ENCODE measurements at places on chromosomes 11 and 22.

DNA sequence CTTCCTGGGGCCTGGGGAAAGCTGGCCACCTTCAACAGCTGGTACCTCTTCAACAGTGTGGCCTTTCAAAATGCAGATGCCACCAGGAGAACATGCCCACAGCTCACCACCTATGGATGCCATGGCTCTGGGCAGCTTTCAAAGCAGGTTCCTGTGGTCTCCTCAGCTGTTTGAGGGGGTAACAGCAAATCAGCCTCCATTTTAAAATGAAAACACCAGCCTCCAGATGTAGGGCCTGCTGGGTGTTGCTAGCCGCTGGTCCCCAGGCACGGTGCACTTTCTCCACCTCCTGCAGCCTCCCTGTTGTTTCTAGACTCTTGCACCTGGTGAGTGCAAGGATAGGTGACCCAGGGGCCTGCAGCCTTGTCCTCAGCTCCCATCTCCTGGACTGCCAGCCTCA lies 10.0 kb downstream of the CDPF1 start:
- no peak for DNase-seq

DNA sequence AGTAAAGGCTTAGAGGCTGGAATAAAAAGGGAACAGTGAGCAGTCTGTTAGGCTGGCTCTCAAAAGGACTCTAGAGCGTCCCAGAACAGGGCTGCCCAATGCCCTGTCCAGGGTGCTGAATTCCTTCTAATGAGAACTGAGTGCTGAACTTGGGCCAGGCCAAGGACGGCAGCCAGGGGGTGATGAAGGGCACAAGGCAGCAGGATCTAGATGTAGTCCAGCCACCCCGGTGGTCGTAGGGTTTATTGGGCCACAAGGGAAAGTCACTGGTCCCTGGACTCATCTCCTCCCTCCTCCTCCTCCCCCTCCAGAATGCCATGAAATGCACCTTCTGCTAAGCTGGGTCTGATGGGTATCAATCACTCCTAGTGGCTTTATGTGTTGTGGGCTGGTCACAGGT lies 19.2 kb downstream of the NPTXR start:
- DNase-seq, result peak; percentile 48

GRCh38 chr22:37371491-37371890 lies 55.8 kb downstream of the ELFN2 start:
- DNase-seq, result no peak

DNA sequence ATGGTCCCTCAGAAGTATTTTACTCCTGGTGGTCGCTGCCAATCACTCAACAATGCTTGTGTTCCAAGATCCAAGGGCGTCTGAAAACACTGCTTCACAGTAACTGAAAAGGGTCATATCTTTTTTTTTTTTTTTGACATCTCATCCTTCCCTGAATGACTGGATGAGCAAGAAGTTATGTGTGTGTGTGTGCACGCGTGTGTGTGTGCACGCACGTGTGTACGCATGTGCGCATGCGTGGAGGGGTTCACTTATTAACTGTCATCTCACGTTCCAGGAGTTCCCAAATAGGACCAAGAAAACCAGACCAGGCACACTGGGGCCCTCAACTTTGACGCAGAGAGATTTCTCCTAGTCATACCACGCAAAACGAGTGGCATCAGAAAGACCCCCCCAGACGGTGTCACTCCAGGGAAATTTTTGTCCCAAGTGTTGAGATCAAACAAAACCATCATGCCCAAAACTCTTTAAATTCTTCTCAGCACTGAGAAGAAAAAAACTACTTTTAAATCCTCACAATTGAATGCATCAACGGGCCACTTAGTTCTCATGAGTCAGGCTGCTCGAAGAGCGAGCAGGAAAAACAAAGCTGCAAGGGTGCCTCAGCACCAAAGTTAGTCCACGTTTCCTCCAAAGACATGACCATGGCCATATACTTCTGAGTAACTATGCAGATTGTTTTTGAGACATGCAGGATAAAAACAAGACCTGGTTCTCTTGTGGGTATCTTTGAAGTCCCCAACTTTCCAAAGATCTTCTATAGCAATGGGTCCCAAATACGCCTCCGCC lies 12.9 kb downstream of the MN1 start:
- no peak for DNase-seq

DNA sequence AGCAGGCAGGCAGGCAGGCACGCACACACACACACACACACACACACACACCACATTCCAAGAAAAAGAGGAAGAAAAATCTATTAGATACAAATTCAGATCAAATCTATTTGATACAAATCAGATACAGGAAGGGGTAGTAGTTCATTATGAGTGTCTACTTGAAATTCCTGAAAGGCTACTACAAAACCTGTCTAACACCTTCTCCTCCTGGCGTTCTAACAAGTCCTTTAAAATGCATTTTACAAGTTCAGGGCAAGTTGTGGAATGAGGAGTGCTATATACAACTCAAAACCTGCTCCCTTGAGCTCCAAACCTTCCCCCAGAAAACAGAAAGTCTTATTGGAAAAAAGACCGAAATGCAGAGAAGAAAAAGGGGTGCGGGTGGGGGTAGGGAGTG lies 476 bp downstream of the ARHGAP32 start:
- DNase-seq, result no peak

- no peak for DNase-seq
Observed at GRCh38 chr11:111531136-111531535, 9.4 kb upstream of the LAYN start.

GRCh38 chr11:112770487-112770886 lies 190.7 kb upstream of the NCAM1 start:
- no peak for DNase-seq

GRCh38 chr11:129974672-129975071 lies 28.0 kb downstream of the PRDM10 start:
- DNase-seq, result no peak

- no peak for DNase-seq
Observed at GRCh38 chr11:111540937-111541253, 375 bp downstream of the LAYN start.

DNA sequence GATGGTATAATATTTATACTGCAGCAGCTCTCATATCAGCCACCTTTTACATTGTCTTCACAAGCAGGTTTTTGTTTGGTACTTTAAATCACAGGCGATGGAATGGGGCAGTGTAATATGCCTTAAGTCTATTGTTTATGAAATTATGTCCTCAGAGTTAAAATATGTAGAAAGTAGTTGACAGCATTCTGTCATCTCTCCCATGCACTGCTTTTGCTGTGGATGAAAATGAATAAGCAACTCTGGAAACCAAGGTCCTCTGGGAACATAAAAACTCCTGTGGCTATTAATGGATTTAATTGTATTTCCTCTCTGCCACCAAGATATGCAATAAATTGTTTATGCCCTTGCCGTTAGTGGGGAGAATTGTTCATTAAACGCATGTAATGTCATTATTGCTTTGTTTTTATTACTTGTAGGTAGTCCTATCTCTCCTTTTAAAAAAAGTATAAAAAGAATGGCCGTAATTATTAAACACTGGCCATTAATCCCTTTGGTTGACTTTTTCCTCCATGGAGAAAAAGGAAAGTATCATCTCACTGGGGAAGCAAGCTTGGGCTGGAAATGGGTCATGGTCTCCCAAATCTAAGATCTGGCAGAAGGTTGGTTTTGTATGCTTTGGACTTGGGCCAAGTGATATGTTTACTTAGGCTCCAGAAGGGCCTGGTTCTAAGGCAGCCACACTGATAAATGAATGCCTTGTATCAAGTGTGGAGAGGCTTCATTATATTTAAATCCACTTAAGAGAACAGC lies 13.1 kb downstream of the PACS1 start:
- no peak for DNase-seq

DNA sequence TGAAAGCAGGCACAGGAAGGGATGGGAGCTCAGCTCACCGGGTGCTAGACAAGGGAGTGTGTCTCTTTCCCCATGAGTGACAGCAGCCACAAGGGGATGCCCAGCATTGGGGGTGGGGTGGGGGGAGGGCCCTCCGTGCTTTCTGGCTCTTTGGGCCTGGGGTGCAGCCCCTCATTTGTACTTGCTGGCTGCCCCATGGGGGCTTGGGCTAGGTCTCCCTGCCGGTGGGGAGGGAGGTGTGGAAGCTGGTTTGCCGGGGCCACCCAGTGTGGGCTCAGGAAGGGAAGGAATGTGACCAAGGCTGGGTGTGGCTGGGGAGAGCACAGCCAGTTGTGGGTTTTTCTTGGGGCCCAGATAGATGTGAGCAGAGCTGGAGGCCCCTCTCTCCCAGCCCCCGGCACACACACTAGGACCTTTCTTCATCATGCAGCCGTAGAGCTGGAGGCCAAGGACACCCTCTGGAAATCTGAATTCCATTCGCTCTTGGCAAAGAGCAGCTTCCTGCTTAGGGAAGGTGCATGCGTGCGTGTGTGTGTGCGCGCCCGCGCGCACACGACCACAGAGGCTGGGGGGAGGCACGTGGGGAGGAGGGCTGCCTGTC lies 25.8 kb downstream of the KCNQ1OT1 start:
- DNase-seq, result no peak

DNA sequence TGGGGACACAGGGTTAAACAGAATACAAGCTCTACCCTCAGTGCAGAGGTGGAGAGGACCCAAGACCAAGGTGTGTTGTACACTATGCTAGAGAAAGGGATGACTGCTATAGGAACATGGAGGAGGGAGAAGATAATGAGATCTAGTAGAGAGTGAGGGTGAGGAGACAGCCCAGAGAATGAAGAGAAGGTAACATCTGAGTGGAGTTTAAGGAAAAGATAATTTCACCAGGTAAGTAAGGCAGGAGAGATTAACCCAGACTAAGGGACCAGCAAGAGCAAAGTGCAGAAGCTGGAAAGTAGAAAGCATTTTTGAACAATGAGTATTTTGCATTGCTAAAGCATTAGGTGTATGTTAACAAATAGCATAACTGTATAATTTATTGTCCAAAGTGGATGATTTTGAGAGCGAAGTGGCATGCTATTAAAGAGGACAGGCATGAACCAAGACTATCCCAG lies 128.8 kb downstream of the RASSF10 start:
- DNase-seq, result no peak

DNA sequence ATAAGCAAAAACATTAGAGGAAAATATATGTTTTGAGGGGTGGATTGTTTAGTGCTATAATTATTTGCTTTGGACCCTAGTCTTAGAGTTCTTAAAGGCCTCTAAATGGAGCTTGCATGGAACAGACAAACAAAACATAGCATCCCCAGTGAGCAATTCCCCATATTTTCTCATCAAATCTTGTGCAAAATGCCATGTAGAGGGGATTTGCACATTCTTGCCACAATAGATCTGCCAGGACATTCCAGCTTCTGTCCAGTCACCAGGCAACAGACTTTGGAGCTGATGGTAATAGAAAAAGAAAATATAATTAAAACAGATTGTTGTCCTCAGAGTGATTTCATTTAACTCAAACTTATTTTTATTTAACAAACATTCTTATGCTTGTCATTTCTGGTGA lies 360.3 kb upstream of the PDGFD start:
- DNase-seq, result no peak

DNA sequence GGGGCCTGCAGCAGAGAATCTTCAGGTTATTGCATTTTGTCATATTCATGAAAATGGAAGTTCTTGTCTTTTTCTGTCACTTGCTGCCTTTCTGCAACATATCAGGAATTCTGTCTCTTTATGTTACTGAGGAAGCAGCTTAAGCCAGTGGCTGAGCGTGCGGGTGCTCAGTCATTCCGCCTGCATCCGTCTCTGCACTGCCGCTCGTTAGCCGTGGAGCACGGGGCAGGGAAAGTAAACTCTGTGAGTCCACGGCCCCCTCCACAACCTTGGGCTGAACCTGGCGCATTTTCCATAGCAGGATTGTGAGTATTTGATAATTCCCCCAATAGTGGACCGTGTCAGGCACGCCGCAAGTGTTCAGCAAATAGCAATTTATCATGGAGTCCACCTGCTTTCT lies 1007.7 kb downstream of the BRD1 start:
- DNase-seq, result no peak

- no peak for DNase-seq
Observed at GRCh38 chr11:104098132-104098531, 61.7 kb downstream of the DDI1 start.

GRCh38 chr11:96340555-96340885 lies 2.5 kb downstream of the MAML2 start:
- DNase-seq, result no peak

DNA sequence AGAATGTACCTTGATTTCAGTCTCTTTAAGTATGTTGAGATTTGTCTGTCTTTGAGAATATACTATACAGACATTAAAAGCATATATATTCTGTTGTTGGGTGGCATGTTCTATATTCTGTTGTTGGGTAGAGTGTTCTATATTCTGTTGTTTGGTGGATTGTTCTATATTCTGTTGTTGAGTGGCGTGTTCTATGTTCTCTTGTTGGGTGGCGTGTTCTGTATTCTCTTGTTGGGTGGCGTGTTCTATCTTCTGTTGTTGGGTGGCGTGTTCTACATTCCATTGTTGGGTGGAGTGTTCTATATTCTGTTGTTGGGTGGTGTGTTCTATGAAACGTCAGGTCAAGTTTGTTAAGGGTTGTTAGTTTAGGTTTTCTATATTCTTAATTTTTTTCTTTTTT lies 27.1 kb upstream of the CTTN start:
- no peak for DNase-seq

- no peak for DNase-seq
Observed at GRCh38 chr11:101096036-101096704, 33.4 kb downstream of the PGR start.

DNA sequence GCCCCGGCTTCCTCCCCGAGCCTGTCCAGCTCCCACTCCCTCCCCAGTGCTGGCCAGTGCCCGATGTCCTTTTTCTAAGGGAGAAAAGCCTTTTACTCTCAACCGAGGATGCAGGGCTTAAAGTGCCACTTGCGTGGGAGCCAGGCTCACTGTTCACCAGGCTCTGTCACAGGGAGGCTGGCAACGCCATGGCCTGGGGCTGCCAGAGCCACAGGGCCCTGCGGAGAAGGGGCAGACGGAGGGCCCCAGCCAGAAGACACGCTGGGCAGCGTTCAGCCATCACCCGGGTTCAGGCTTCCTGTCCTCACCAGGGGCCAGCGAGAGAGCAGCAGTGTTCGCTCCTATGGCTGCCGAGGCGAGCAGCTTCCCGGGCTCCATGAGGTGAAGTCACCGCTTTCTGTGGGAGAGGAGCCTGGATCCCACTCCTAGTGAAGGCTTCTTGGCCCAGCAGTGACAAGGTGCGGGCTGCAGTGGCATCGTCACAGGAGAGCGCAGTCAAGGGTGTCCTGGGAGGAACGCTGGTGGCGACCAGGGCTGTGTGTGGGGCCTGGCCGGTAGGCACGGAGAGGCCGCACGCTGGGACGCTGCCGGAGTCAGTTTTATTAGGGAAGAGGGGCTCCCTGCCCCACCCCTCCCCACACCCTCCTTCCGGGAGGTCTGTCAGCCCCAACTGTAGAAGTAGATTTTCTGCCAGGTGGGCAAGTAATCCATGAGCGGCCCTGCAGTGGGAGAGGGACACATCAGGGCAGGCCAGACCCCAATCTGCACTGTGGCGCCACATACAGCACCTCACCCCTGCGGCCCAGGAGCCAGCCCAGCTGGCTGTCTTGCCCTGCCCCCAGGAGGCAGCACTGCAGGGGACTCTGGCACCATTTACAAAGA lies 2.8 kb upstream of the FREY1 start:
- no peak for DNase-seq
